ENCODE measurements at places on chromosomes 1 and 21.

DNA sequence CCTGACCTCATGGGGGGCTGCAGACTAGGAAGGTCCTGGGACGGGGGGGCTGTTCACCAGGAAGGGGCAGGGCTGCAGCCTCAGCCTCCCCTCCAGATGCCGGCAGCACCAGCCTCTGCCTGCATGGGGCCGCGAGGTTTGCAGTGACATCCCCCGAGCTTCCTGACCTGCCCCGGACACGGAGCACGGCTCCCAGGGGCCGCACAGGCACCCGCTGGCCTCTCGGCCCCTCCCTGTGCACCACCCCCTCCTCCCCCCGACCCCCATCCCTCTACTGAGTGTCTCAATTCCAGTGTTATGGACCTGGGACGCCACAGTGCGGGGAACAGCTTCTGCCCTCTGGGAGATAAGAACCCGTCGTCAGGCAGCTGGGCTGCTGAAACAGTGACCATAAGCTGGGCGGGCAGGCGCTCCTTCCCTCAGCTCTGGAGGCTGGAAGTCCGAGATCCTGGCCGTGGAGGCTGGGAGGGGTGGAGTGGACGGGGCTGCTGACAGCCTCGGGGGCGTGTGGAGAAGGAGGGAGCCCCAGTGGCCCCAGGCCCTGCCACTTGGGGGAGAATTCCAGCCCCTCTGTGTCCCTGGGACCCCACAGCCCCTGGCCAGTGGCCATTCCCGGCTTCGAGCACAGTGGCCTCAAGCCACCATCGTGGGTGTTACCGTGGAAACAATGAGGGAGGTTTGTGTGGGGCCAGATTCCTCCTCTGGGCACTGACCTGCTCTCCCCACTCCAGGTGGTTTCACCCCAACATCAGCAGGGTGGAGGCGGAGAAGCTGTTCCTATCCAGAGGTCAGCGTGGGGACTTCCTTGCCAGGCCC lies 11.6 kb downstream of the RNF223 start:
- DNase-seq = no peak

GRCh38 chr1:156498432-156499193 lies 2.0 kb downstream of the MEF2D start:
- no peak for DNase-seq

GRCh38 chr1:33061834-33062233 lies 19.1 kb upstream of the AZIN2 start:
- DNase-seq = no peak

GRCh38 chr1:112439592-112439991 lies 43.6 kb downstream of the CTTNBP2NL start:
- no peak for DNase-seq

DNA sequence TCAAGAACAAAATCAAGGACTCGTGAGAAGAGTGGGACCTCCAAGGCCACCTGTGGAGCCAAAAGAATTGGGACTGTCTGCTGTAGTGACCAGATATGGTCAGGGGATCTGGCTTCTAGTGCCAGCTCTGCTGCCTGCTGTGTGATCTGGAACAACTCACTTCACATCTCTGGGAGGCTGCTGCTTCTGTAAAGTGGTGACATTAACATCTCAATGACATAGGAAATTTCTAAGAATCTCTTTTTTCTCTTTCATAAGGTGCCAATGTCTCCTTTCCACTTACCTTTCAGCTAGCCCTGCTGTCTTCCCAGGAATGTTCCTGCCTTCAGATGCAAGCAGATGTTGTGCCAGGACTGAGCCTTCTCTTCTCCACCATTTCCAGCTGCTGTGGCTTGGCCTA lies 5.0 kb upstream of the SRSF4 start:
- DNase-seq = no peak

DNA sequence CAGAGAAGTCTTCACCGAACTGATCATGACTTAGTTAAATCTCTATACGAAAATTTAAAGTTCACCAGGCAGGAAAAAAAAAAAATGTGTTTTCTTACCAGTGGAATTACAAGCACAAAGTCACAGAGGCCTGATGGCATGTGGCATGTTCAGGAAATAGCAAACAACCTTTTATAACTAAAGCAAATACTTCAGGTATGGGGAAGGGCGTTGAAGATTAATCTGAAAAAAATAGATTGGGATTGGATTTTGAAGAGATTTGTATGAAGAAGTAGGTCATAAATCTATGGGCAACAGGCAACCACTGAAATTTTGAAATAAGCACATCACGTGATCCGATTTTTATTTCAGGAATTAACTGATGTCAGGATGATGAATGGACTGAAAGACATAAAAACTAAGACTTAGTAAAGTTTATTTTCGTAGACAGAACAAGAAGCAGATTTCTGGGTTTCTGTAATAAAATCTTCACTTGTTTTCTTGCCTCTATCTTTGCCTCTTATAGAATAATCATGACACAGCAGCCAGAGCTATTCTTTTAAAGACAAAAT lies 295.9 kb upstream of the ADGRL4 start:
- no peak for DNase-seq

DNA sequence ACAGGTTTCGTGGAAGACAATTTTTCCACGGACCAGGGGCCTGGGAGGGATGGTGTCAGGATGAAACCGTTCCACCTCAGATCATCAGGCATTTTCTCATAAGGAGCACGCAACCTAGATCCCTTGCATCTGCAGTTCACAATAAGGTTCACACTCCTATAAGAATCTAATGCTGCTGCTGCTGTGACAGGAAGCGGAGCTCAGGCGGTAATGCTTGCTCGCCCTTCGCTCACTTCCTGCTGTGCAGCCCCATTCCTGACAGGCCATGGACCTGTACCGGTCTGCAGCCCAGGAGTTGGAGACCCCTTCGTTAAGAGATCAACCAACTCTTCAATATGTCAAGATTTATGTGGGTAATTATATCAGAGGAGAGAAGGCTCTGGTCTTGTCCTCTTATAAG lies 3.3 kb upstream of the DHX9 start:
- no peak for DNase-seq

DNA sequence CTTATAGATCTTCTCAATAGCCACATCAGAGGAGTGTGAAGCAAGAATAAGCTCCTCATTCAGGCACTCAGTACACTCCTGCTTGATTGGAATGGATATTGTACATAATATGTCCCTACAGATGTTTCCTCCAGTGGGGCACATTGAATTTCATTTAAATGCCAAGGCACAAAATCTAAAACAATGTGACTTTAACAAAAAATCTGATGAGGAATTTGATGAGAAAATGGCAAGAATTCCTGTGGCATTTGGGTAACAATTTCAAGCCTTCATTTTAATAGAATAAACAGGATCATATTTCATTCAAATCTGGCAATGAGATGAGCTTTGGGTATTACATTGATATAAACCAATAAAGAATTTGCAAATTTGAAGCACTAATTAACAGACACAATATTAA lies 307.7 kb upstream of the PKN2 start:
- DNase-seq = no peak

DNA sequence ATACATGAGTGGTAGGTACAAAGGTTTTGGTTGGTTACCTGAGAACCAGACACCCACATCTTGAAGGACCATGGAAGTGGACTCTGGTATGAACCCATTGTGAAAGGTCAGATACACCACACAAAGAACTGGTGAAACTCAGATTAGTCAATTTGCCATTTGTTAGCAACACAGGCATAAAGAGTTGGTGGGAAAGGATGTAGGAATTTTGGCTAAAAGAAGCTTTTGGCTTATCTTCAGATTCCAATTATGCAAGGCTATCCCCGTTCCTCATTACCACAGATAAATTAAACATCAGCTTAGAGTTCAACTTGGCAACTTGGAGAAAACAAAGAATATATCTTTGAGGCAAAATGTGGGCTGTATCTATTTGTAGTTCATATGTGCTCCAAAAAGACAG lies 87.0 kb upstream of the IRF2BP2 start:
- no peak for DNase-seq

GRCh38 chr21:40215941-40216340 lies 348.7 kb downstream of the PCP4 start:
- no peak for DNase-seq

DNA sequence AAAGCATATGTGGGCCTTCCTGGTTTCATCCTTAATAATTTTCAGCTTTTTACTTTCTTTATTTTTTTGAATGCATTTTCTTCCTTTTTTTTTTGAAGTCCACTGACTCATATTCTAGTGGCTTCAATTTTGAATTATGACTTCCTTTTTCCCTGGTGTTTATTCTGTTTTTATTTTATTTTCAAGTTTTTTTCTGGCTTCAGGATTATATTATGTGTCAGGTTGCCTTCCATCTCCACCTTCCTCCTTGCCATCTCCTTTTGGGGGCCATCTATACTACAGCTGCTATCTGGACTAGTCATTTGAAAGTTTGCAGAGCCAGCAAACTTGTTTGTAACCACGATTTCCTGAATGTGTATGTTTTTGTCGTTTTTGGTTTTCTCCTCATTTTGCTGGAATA lies 117.6 kb downstream of the LEPR start:
- DNase-seq = no peak

DNA sequence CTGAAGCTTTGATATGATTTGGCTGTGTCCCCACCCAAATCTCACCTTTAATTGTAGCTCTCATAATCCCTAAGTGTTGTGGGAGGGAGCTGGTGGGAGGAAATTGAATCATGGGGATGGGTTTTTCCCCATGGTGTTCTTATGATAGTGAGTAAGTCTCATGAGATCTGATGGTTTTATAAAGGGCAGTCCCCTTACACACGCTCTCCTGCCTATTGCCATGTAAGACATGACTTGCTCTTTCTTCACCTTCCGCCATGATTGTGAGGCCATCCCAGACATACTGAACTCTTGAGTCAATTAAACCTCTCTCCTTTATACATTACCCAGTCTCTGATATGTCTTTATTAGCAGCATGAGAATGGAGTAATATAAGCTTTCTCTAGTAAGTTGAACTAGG lies 261.9 kb downstream of the HLX start:
- DNase-seq = no peak

DNA sequence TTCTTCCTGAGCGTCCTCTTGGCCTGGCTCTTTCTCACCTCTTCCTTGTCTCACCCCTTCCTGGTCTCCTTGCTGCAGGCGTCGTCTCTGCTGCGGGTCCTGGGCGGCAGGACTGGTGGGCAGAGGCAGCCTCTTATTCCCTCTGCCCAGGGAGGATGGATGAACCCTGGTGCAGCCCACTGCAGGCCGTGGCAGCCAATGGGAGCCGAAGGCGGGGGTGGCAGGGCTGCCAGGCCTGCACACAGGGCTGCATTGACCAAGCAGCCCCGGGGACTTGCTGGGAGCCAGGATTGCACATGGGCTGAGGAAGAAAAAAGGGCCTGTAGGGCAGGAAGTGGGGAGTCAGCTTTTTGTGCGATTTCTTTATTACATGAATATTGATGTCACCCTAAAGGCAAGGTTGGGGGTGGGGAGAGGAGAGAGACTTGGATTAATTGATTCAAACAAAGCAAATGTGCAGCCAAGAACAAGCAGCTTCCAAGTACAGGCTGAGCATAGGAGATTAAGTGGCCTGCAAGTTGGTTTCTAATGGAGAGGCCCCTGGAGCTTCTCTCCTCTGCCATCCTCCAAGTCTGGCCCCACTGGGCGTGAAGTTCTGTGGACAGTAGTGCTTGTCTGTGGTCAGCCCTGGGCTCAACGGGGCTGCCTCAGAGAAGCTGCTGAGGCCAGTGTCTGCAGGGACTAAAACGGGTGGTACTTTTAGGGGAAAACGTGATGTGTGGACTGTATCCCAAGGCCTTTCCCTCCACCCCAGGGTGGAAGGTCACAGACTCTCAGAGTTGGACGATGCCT lies at the start of gene S100B:
Gene S100B, minus strand, starts transcription at position 108 of the 792 bp plus-strand sequence. CDS start 2,667 bp downstream, outside the sequence.
- DNase-seq = no peak

GRCh38 chr1:227887697-227888403 lies 59.9 kb downstream of the WNT9A start:
- no peak for DNase-seq

DNA sequence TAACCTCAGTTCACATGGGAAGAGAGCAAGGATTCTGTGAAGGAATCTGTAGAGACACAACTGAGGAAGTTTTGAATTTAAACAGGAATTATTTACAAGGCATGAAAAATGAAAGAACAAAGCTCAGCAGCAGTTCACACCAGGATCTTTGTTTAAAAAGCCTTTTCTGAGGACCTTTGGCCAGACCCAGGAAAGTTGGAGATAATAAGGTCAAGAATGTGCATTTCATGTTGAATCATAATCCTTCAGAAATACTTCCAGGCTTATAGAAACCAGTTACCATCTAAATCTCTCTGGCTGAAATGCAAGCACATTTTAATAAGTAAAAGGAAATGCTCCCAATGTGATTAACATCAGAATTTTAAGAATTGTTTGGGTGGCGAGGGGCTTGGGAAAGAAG lies 2.7 kb downstream of the CLIC6 start:
- DNase-seq = no peak

DNA sequence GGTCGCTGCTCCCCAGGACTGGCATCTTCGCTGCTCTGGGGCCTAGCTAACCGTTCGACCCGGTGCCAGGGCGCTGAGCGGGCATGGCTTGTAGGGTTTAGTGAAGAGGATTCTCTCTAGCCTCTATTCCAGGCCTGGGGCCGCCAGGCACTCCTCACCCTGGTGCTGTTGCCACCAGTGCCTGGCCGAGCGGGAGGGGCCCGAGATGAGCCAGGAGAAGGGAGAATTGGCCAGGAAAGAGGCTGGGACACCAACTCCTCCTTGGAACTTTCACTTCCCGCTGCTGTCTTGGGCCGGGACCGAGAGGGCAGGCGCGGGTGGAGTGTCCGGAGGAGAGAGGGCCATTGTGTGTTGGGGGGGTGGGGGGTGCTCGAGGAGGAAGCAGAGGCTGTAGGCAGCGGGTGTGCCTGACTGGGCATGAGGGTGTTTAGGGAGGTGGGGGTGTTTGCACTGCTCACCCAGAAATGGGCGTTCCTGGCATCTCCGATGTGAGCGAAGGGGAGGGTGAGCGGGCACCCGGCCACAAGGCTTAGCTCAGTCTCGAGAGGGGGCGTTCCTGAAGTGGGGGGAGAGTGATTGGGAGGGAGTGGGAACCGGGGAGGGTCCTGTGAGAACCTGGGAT lies 772 bp downstream of the ADAM15 start:
- DNase-seq = no peak

DNA sequence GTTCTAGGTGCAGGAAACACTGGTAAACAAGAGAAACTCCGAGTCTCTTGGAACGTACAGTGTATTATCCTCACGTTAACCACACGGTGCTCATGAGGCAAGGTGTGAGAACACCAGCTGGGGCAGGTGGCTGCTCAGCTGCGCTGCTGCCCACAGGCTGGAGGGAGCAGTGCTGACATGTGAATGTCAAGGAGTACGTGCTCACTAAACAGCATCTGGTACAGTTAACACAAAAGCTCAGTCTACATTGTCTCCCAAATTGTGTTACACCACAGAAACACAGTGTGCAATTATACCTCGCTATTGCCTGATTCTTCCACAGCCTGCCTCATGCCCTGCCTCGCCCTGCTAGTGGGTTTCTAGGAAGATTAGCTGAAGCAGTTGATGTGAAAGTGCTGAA lies 138.4 kb downstream of the GLIS1 start:
- no peak for DNase-seq

GRCh38 chr1:65264197-65264929 lies 45.0 kb upstream of the DNAJC6 start:
- no peak for DNase-seq

DNA sequence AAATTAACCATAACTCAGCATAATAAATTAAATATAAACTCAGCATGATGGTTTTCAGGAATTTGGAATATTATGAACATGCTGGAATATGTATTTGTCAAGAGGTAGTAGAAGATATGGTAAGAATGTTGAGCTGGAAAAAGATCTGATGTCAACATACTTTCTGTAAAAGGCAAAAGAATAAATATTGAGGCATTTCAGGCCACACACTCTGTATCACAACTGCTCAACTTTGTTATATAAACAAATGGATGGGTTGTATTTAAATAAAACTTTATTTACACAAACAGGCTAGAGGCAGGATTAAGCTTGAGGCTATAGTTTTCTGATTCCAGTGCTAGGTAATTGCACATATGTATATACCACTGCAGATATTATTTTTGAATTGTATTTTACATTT lies 1409.4 kb downstream of the MRPL39 start:
- no peak for DNase-seq
